Thoracic aorta (tissue), 2 donors: ENCODE measurements at places on chromosomes 13 and 19.

DNA sequence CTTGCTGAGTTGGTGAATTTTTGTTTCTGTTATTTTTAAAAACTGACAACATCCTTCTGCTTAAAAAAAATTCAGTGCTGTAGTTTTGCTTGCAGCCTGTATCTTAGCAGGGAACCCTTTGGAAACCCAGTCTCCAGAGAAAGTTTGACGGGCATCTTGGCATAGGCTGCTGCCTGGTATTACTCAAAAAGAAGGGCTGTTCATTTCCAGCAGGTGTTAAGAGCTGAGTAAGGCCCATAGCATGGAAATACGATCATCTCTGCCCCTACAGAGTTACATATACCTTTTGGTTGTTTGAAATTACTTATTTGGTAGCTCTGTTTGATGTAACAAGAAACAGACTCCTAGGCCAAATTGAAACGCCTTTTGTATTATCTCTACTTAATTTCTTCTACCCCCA, 41.5 kb downstream of the URI1 start:
- H3K4me3 ChIP-seq: no peak overlapping the region
- H3K36me3 ChIP-seq: no peaks in the 10 kb centered on the region
- H3K27me3 ChIP-seq: no peaks in the 10 kb centered on the region
- H3K27ac ChIP-seq: no peak overlapping the region
- DNase-seq: no peak

DNA sequence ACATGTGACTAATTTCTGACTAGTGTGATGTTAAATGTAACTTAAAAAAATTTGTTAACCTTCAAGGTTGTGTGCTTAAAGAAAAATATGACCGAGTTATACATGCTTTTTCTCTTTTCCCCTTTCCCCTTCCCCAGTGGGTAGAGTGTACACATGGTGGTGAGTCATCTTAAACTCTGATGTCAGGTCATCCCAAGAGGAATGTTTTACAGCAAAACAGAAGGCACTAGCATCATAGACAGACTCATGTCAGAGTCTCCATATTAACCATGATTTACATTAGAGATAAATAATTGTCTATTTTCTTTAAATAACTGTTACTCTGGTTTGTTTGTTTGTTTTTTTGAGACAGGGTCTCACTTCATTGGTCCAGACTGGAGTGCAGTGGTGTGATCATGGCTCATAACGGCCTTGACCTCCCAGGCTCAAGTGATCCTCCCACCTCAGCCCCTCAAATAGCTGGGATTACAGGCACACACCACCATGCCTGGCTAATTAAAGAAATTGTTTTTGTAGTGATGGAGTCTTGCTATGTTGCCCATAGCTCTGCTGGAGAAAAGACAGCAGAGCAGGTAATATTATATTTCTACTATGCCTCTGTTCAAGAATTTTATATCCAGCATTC, 160.4 kb upstream of the PCDH9 start:
- no peaks in the 10 kb centered on the region for H3K27me3 ChIP-seq
- no peak overlapping the region for H3K27ac ChIP-seq
- H3K4me1 ChIP-seq: no peaks in the 10 kb centered on the region
- DNase-seq: no peak
- H3K4me3 ChIP-seq: no peak overlapping the region
- H3K36me3 ChIP-seq: no peaks in the 10 kb centered on the region

DNA sequence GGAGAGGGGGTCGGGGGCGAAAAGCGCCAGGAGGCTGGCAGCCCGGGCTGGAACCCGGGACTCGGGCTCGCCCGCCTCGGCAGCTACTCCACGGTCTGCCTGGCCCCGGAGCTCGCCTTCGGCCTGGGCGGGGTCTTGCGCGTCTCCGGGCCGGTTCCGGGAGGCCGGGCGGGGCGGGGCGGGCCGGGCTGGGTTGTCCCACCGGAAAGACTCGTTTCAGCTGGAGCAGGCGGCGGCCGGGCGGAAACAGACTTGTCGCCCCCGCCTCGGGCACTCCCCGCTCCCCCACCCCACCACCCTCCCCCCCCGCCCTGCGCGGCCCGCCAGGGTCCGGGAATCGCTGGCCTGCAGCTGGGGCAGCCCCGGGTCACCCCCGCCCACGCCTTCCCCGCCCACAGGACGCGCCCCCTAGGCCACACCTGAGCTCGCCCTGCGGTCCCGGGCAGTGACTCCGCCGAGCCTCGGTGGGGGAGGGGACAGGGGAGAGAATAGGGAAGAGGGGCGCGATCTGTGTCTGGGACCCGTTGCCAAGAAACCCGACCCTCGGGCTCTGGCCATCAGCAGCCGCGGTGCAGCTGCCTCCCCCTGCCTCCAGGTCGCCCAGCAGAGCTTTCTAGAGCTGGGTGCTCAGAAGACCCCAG, 109.4 kb downstream of the KCTD15 start:
- no peak for DNase-seq
- no peaks in the 10 kb centered on the region for H3K36me3 ChIP-seq
- no peak overlapping the region for H3K27ac ChIP-seq
- H3K4me3 ChIP-seq: peak overlapping the region; percentile 68

- no peaks in the 10 kb centered on the region for H3K36me3 ChIP-seq
- DNase-seq: no peak
- H3K4me1 ChIP-seq: peaks cover 11% of the 10 kb centered on the region
- H3K27me3 ChIP-seq: no peaks in the 10 kb centered on the region
- H3K27ac ChIP-seq: no peak overlapping the region
- H3K4me3 ChIP-seq: no peak overlapping the region
These were observed 447.7 kb downstream of the GPC6 start for GRCh38 chr13:93674337-93674755.

- peaks cover 11% of the 10 kb centered on the region for H3K36me3 ChIP-seq
- no peak for DNase-seq
- H3K4me1 ChIP-seq: peaks cover 22% of the 10 kb centered on the region
- no peaks in the 10 kb centered on the region for H3K27me3 ChIP-seq
- peak overlapping the region; percentile 25 for H3K27ac ChIP-seq
These were observed 768 bp upstream of the SLC44A2 start for GRCh38 chr19:10624585-10624984.

GRCh38 chr13:92896842-92897241, 329.8 kb upstream of the GPC6 start:
- no peak overlapping the region for H3K4me3 ChIP-seq
- DNase-seq: no peak

DNA sequence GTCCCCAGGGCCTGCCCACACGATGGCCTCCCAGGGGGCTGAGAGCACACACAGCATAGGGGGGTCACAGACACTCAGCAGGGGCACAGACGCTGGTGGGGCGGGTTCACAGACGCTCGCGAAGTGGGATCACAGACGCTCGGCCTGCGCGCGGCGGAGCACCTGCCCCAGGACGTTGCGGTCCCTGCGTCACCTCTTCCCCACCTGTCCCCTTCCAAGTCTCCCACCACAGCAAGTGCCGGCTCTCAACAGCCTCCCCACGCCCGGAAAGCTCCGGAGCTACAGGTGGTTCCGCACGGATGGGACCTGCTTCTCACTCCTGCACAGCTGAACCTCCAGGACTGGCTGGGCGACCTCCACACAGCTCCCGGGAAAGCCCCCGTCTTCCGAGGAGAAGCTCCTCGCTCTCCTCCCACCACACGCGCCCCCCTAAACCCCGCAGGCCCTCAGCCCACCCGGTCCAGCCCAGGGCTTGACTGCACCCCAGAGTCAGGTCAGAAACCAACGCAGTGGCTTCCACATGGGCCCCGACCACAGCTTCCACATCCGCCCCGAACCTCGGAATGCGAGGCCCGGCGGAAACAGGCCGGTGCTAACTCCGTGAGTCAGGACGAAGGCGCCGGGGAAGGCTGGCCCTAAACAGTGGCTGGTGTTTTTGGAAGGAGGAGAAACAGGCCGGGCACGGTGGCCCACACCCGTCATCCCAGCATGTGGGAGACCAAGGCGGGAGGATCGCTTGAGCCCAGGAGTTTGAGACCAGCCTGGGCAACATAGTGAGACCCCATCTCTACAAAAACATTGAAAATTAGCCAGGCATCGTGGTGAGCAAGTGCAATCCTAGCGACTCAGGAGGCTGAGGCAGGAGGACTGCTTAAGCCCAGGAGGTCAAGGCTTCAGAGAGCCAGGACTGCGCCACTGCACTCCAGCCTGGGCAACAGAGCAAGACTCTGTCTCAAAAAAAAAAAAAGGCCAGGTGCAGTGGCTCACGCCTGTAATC, 16.5 kb downstream of the BTBD2 start:
- H3K4me3 ChIP-seq: no peak overlapping the region
- H3K4me1 ChIP-seq: no peaks in the 10 kb centered on the region
- no peak for DNase-seq
- peaks cover 32% of the 10 kb centered on the region for H3K36me3 ChIP-seq
- no peak overlapping the region for H3K27ac ChIP-seq

GRCh38 chr19:13613447-13613846, 107.2 kb upstream of the CACNA1A start:
- H3K4me1 ChIP-seq: no peaks in the 10 kb centered on the region
- no peak overlapping the region for H3K27ac ChIP-seq
- H3K36me3 ChIP-seq: no peaks in the 10 kb centered on the region
- H3K4me3 ChIP-seq: no peak overlapping the region

DNA sequence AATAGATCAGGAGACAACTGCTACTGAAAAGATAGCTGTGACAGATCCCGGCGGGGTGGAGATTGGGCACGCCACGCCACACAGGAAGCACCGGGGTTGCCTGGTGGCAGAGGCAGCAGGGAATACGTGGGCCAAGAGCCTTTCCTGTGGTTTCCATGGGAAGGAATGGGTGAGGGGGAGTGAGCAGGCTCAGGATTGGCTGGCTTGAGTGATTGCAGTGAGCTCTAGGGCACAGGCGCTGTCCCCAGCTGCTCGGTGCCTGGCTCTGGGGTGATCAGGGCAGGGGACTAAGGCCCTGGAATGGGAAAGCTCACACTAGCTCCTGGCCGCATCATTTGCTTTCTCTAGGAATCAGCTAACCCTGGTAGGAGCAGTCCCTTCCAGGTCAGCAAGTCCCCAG, 166.1 kb downstream of the USP12 start:
- H3K4me3 ChIP-seq: no peak overlapping the region
- H3K36me3 ChIP-seq: no peaks in the 10 kb centered on the region
- H3K27me3 ChIP-seq: no peaks in the 10 kb centered on the region
- DNase-seq: no peak
- peaks cover 19% of the 10 kb centered on the region for H3K4me1 ChIP-seq
- no peak overlapping the region for H3K27ac ChIP-seq

DNA sequence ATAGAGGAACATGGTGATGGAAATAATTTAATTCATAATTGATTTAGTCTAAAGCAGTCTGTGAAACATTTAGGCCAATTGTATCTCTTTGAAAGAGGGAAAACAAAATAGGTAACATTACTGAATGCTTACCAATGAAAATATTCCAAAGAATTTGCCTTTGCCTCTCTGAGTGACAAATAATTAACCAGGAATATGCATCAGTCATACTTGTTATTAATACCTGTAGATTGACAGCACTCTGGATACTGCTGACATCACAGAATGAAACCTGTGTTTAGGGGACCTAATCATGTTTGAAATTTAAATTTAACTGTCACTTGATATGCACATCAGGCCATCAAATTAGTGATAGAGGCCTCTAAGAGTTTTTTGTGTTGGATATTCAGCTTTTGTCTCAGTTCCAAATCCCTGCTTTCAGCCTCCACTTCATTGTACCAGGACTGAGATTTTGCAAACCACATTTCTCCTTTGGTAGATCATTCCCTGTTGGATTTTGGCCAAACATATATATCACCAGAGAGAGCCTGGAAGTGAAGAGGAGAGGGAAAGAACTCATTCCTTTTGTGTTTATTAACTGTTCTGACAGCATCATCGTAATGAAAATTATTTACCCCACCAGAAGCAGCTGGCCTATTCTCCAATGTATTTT, 64.8 kb upstream of the KLHL1 start:
- no peak overlapping the region for H3K27ac ChIP-seq
- H3K4me3 ChIP-seq: no peak overlapping the region
- H3K27me3 ChIP-seq: no peaks in the 10 kb centered on the region
- no peak for DNase-seq
- H3K4me1 ChIP-seq: no peaks in the 10 kb centered on the region
- H3K36me3 ChIP-seq: no peaks in the 10 kb centered on the region

DNA sequence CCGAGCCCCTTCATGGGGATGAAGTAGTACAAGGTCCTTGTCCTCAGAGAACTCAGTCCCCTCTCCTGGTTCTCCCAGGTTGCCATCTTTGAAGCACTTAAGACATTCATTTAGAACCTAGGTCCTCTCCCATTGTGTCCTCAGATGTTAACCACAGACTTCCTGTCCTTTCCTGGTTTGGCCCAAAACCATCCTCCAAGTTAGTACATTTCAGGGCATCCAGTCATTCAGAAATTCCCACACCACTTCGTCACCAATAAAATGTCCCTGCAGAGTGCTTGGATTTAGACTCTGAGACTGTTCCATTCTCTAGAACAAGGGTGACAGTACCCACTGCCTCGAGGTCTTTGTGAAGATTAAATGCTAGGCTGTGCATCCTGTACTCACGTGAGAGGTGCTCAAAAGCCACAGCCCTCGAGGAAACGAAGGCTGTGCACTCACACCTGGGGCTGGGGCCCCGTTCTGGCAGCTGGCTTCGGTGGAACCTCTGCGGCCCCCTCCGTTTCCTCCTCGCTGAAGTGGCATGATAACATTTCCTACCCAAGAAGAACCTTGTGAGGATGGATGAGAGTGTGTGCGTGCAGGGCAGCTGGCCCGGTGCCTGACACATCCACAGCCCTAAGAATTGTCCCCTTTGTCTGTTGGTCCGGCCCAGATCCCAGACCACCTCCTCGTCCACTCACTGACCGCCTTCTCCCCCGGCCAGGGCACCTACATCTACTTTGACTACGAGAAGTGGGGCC, 4.7 kb downstream of the LENG1 start:
- H3K27ac ChIP-seq: no peak overlapping the region
- no peak for DNase-seq
- peaks cover 11% of the 10 kb centered on the region for H3K4me1 ChIP-seq
- H3K4me3 ChIP-seq: no peak overlapping the region

- no peaks in the 10 kb centered on the region for H3K4me1 ChIP-seq
- H3K36me3 ChIP-seq: no peaks in the 10 kb centered on the region
- no peak overlapping the region for H3K27ac ChIP-seq
- H3K27me3 ChIP-seq: no peaks in the 10 kb centered on the region
- H3K4me3 ChIP-seq: no peak overlapping the region
These were observed 239.6 kb downstream of the TSHZ3 start for GRCh38 chr19:31109636-31110035.

GRCh38 chr19:54209058-54209810, 8.6 kb downstream of the RPS9 start:
- no peaks in the 10 kb centered on the region for H3K27me3 ChIP-seq
- DNase-seq: no peak
- H3K27ac ChIP-seq: peak overlapping the region; percentile 10
- peaks cover 32% of the 10 kb centered on the region for H3K4me1 ChIP-seq

DNA sequence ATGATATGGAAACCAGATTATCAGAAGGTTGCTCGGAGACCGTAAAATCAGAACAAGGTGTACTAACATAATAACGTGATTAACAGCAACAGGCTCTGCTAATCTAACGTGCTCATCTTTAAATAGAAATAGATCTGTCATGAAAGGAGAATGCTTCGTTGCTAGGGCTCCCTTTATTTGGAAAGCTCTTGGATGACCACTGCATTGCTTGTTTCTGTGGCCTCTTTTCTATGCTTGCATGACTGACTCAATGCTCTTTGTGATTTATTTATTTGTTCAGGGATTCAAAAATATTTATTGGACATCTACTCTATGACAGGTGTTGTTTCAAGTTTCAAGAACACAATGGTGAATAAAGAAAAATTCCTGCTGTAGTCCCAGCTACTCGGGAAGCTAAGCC, 22.3 kb upstream of the ZDHHC20 start:
- H3K36me3 ChIP-seq: no peaks in the 10 kb centered on the region
- H3K4me3 ChIP-seq: no peak overlapping the region

- H3K27ac ChIP-seq: no peak overlapping the region
- no peaks in the 10 kb centered on the region for H3K36me3 ChIP-seq
- no peak overlapping the region for H3K4me3 ChIP-seq
- no peaks in the 10 kb centered on the region for H3K27me3 ChIP-seq
- DNase-seq: no peak
These were observed 26.3 kb upstream of the KATNAL1 start for GRCh38 chr13:30333616-30334015.
